ENCODE measurements at places on chromosomes 5 and 9.

DNA sequence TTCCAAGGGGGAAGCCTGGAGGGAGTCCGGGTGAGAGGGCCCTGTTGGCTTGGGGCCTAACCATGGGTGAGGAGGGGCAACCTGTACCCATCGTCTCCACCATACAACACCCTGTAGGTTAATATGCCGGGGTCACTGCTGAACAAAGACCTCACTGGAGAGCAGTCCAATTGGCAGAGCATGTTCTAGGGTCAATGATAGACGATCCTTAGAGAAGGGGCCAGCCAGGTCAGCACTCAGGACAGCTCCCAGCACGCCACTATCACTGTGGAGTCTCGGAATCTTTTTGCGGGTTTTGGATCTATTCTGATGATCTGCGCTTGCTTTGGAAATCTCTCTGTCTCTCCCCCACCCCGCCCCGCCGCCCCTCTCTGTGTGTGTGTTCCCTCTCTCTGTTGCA lies 218.4 kb upstream of the MVB12B start:
- no peak for DNase-seq

DNA sequence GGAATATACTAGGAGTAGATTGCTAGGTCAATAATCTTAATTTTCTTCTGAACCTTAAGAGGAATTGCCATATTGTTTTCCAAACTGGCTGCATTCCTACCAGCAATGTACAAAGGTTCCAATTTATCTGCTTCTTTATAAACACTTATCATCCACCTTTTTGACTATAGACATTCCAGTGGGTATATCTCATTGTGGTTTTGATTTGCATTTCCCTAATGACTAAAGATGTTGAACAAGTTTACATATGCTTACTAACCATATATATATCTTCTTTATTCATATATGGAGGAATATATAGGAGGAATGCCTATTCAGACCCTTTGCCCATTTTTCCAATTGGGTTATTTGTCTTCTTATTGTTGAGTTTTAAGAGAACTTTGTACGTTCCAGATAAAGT lies 7.6 kb downstream of the DNAJC18 start:
- DNase-seq: no peak

DNA sequence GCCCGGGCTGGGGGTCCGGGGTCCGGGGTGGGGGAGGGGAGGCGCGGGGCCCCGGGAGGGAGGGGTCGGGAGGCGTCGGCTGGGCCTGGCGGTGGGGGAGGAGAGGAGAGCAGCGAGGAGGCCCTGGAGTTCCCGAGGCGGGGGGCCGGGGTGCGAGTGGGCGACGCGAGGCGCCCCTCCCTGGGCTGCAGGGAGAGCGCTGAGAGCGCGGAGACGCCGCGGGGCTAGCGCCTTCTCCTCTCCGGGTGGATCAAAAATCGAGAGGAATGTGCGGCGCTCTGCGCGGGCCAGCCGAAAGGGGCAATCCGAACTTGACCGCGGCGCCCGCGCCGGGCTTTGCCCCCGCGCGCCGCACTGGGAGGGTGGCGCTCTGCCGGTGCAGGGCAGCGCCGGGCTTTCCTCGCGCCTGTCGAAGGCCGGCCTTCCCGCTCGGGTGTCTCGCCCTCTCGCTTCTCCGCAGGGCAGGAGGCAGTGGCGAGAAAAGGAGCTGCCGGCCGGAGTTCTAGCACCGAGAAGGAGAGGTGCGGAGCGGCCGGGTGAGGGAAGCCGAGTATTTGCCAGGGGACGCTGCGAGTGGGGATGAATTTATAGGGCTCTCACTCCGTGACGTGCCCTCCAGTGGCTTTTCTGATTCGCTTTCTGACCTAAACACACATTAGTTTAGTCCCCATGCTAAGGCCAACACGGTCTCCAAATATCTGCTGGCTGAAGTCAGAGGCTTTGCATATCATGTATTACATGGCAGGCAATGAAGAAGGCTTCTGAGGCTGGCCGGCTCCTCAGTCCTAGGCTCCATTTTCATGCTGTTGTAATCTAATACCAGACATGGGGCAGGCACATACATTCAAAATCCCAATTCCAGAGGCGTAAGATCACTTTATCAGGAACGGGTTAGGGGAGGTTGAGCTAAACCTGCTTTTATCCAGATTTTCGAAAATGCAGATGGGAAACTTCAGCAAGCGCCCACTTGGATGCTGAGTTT lies 503 bp upstream of the GDNF start:
- DNase-seq: no peak

DNA sequence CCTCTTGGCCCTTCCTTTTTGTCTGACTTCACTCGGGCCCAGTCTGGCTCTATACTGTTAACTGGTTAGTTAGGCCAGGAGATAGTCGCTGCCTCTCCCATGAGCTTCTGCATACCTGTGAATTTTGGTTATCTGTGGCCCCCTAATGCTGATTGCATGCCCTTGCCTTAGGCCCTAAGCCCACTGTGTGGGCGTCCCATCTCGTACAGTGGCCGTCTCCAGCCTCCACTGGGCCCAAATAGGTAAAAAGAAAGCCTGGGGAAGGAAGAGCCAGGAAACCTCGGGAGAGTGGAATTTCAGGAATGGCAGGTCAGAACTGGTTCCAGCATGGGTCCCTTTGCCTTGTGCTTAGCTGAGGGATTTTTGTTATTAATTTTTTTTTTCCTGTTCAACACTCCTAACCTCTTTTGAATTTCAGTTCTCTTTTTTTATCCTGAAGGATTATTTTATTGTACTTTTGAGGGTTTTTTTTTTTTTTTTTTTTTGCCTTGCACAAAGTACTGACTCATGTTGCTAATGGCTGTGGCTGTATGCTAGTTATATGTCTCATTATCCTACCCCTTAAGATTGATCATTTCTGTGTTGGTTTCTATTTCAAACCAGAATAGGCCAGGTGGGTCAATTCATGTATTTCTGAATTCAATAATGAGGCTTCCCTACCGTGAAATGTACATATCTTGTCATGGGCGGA lies 3.4 kb downstream of the PRRC2B start:
- DNase-seq: no peak

- DNase-seq: no peak
Observed at GRCh38 chr5:902129-902916, 9.6 kb downstream of the TRIP13 start.

- DNase-seq: no peak
Observed at GRCh38 chr9:89449261-89449671, 48.6 kb downstream of the SEMA4D start.

DNA sequence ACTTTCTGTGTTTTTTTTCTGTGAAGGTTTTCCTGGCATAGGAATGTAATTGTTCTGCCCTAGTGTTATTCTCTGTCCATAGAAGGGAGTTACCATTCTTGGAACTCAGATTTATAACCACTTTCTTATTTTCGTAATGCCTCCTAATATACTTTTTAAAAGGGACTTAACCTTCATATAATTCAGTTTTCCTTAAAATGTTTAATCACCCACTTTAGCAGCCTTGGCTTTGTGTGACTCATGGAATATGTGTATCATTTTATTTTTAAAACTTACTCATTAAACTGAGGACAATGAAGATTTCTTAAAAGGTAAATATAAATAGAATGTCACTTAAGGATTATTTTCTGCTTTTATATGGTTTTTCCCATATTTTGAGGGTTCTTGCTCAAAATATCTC lies 50.0 kb downstream of the RAI14 start:
- no peak for DNase-seq

- no peak for DNase-seq
Observed at GRCh38 chr5:83377131-83377865, 94.2 kb upstream of the VCAN start.

GRCh38 chr5:115962239-115962564 lies at the start of gene LVRN:
Gene LVRN, plus strand, starts transcription at chr5:115962475. Its CDS starts 143 bp downstream, at chr5:115962618.
- DNase-seq: no peak

- DNase-seq: no peak
Observed at GRCh38 chr5:143102411-143102810, 301.1 kb downstream of the NR3C1 start.

- DNase-seq: no peak
Observed at GRCh38 chr5:174073122-174073660, 27.7 kb downstream of the NSG2 start.

DNA sequence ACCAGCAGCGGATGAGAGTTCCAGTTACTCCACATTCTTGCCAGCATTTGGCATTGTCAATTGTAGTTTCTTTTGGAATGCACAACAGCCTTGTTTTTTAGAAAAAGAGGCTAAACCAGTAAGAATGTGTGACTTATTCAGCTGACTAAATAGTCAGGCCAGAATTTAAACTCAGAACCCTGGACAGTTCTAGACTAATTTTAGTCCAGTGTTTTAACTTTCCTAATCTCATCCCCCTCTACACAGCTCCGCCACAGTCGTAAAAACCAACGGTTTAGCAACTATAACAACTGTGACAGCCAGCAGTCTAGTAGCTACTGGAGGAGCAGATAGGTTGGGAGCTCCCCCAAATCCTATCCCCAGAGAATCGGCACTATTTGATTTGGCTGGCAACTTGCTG lies 103.7 kb downstream of the FOXD1 start:
- no peak for DNase-seq

- no peak for DNase-seq
Observed at GRCh38 chr5:179805529-179806249, 977 bp downstream of the MGAT4B start.

DNA sequence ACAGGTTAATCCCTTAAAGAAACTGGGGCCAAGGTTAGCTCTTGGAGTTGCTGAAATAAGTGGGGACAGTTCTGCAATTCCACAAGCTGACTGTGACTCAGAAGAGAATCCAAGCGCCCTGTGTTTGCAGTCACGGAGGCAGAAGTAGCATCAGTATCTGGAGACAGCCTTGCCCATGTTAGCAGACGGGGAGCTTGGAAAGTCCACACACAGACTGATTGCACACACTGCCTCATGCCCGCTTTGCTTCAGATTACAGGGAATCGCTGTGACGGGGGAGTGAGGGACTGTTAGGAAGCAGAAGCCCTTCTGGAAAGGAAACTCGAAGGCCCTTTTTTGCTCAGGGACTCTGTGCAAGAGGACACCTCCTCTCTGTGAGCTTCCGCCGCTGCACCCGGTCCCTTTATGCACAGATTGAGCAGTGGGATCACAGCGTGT lies 30.9 kb upstream of the PPP1R26 start:
- no peak for DNase-seq

GRCh38 chr9:77798140-77798539 lies 150.0 kb upstream of the GNA14 start:
- DNase-seq: no peak

DNA sequence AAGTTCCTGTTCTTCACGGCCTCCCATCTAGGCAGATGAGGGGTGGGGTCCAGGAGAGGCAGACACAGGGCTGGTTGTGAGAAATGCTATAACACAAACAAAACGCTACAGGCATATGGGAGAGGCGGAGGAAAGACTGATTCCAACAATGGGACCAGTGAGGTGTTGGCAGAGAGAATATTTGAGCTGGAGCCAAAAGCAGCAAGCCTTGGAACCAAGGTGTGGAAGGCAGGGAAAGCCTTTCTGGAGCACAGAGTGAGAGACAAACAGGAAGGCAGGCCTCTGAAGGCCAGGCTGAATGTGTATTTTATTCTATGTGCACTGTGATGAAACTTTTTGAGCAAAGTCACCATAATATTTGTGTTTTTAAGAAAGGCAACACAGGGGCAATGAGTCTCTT lies 2.9 kb downstream of the ATPSCKMT start:
- no peak for DNase-seq

- no peak for DNase-seq
Observed at GRCh38 chr9:5571629-5572232, 57.2 kb upstream of the RIC1 start.

GRCh38 chr9:135928074-135928730 lies 20.9 kb upstream of the CAMSAP1 start:
- no peak for DNase-seq

- no peak for DNase-seq
Observed at GRCh38 chr9:134716067-134716466, 74.5 kb downstream of the COL5A1 start.

GRCh38 chr5:161713042-161713441 lies 27.5 kb downstream of the GABRA6 start:
- DNase-seq: no peak

DNA sequence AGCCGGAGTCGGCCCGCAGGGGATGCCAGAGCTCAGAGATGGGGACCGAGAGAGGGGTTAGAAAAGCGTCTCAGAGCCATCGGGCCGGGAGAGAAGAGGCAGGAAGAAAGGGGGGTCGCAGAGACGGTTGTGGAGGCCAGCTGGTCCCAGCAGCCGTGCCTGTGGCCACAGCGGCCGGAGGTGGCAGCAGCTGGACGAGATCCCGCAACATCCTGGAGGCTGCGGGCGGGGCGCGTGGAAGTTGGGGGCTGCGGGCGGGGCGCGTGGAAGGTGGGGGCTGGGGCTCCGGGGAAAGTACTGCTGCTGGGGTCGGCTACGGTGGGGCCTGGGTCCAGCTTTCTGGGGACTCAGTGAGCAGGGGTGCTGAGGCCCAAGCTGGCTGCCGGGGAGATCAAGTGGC lies 34.4 kb upstream of the EGFL7 start:
- DNase-seq: no peak

DNA sequence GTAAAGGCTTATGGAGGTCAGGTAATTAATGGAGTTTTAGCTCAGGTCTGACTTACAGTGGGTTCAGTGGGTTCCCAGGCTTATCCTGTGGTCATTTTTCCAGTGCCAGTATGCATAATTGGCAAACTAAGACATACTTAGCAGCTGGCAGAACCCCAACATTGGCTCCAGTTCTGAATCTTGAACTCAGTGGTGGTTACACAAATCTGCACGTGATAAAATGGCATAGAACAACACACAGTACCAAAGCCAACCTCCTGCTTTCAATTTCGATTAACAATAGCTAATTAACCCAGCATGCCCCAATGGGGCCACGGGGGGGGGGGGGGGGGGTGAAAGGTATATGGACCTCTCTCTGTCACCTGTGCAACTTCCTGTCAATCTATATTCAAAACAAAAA lies 19.0 kb upstream of the BARX1 start:
- DNase-seq: no peak

DNA sequence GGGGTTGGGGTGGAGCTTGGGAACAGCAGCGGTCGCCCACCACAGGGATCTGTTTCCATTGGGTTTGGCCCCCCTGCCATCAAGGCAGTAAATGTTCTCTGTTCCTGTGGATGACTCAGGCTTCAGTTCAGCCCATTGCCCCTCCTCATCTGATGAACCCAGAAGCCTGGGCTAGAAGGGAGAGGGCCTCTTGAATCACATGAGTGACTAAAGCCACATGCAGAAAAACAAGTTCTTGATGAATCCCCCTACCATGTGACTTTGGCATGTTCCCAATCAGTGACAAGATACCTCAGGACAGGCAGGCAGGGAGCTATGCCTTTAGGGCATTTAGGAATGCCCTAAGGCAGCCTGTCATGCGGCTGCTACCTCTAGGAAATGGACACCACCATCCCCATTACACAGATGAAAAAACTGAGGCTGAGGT lies 2.5 kb downstream of the SH3PXD2B start:
- DNase-seq: no peak

DNA sequence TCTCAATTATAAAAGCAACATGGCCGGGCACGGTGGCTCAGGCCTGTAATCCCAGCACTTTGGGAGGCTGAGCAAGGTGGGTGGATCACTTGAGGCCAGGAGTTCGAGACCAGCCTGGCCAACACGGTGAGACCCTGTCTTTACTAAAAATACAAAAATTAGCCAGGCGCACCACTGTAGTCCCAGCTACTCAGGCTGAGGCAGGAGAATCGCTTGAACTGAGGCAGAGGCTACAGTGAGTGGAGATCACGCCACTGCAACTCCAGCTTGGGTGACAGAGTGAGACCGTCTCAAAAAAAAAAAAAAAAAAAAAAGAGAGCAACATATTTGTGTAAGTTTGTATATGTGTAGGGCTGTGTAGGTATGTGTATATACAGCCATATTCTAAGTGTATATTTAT lies 7.5 kb downstream of the RPS6 start:
- DNase-seq: no peak

Measured in NCI-H1694 (cell line).